Osteoblast (primary cell): ENCODE measurements at places on chromosomes 4 and X.

GRCh38 chrX:13547671-13548070, 21.7 kb upstream of the EGFL6 start:
- no peak for DNase-seq

DNA sequence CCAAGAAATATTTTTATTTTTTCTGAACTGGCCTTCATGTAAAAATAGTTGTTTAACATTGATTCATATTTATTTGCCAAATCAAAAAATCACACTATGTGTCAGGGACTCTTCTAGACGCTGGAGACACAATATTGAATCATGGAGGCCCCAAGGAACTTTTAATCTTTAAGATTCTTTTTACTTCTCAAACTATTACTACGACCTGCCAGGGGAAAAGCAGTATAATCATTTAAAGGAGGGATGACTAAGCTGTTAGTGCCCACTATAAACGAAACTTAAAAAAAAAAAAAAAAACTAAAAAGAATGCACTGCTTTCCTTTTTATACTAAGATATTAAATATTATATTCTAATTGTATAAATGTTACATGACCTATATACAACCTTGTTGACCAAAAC, 84.7 kb downstream of the PPA2 start:
- no peak for DNase-seq

GRCh38 chr4:30610361-30610760, 109.8 kb upstream of the PCDH7 start:
- no peak for DNase-seq

- no peak for DNase-seq
Measured at GRCh38 chrX:97797076-97797475, 913.4 kb downstream of the RPA4 start.

GRCh38 chrX:129653181-129653970, 1.4 kb downstream of the APLN start:
- DNase-seq, result no peak

- no peak for DNase-seq
Measured at GRCh38 chrX:17747692-17748091, 10.4 kb downstream of the SCML1 start.

DNA sequence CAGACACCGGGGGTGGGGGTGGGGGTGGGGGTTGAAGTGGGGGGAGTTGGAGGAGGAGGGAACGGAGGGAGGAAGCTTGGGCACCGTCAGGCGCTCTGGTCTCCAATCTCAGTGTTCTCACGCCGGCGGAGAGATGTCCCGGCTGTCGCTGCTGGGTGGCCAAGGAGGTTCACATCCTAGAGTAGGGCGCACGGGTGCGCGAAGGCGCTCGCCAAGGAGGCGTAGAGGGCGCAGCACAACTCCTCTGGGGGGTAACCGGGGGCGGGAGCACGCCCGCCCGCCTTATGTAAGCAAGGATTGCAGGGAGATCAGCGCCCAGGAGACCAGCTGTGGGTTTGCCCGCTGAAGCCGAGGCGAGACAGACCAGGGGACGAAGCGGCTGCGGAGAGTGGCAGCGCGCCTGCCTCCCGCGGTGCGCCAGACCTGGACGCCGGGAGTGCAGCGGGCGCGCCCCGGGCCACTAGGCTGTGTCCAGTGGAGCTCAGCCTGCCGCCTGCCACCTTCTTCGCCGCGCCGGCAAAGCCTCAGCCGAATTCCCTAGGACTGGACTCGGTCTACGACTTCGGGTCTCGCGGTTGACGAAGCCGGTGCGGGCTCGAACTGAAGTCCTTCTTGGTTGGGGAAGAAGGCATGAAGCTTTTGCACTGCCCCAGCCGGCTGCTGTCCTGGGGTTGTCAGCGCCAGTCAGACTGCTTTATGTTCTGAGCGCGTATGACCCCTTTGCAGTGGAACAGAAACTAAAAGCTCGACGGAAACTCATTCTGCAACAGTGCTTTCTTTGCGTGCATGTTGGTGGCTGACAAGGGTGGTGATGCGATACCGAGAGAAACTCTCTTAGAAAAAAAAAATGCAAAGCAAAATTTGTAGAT, 707 bp upstream of the UNC5C start:
- DNase-seq, result peak; percentile 86

DNA sequence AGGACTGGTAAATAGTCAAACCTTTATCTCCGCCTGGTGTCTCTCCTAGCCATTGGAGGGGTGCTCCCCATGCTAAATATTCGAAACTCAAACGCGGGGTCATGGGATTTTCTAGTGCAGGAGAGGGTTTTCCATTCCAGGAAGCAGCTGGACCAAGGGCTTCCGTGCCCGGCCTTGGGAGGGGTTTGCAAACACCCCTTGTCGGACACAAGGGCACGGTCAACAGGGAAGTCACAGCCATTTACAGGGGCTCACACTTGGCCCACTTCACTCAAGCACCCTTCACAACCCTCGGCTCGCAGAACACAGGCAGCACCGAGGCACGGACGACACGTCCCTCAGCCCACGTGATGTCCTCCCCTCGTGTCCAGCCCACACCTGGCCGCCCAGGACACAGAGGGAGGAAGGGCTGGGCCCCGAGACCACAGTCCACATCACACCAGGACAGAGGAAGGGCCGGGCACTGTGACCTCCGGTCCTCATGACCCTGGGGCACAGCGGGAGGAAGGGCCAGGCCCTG, 10.3 kb upstream of the PLCXD1 start:
- DNase-seq, result peak; percentile 26
